ENCODE measurements at places on chromosomes 1 and 21. TPM values are rescaled to one million over a fixed set of nuclear protein-coding genes. Genes with fewer than 3 reads are reported as not detected.
A peak's percentile ranks its signal among the peaks of the same experiment; 100 is the strongest.

DNA sequence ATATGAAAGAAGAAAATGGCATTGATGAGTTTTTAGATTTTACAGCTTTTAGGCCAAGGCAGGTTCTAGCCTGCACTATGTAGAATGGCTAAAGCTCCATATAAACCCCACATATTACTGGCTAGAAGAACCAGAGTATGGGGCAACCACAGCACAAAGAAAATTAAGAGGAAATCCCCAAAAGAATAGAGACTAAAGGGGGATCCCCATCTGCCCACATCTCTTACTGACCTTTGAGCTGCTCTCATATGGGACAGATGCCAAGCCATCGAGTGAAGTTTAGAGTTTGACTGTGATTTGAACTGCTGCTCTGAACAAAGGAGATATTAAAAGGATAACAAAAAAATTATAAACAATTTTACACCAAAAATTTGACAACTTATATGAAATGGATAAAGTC is 102.2 kb upstream of the HAO2 start:
- H3K4me3 ChIP-seq = no peak overlapping the region
- no peaks in the 10 kb centered on the region for H3K36me3 ChIP-seq
- DNase-seq = peak; percentile 48

DNA sequence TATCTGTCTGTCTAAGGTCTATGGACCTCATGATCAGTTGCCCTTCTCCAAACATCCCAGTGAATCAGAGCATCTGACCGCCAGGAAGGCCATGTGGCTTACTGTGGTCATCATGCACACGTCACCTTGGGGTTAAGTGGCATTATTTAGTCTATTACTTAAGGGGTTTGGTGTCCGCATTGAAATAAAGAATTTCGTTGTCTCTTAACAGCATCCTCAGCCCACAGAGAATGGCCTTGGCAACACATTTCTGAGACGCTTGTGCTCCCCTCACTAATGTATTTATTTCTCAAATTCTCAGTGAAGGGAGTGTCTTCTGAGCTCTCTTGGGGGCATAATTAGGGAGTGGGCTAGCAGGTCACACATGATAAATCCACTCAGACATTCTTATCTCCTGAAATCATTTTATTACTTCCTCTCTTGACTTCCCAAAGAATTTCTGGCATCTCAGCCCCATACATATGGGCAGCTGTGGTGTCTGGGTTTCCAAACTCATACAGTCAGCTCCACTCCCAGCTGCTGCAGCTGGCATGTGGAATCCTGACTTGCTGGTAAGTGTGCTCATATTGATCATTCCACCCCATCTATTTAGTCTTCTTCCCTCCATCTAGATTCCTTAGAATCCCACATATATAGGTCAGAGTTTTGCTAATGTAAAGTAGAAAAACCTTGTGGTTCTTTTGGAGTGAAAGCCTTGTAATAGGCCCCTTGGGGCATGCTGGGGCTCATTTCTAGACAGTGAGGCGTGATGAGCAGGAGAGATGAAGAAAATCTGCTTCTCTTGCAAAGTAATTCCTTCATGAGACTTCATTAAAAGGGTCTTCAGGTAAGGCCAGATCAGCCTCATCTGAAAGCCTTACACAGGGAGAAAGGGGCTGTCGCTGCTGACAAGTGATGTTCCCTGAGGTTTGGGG is 110.5 kb downstream of the HHAT start:
- H3K4me1 ChIP-seq = no peaks in the 10 kb centered on the region
- DNase-seq = no peak
- H3K27me3 ChIP-seq = no peaks in the 10 kb centered on the region
- no peak overlapping the region for H3K4me3 ChIP-seq
- no peak overlapping the region for H3K27ac ChIP-seq
- H3K36me3 ChIP-seq = no peaks in the 10 kb centered on the region

DNA sequence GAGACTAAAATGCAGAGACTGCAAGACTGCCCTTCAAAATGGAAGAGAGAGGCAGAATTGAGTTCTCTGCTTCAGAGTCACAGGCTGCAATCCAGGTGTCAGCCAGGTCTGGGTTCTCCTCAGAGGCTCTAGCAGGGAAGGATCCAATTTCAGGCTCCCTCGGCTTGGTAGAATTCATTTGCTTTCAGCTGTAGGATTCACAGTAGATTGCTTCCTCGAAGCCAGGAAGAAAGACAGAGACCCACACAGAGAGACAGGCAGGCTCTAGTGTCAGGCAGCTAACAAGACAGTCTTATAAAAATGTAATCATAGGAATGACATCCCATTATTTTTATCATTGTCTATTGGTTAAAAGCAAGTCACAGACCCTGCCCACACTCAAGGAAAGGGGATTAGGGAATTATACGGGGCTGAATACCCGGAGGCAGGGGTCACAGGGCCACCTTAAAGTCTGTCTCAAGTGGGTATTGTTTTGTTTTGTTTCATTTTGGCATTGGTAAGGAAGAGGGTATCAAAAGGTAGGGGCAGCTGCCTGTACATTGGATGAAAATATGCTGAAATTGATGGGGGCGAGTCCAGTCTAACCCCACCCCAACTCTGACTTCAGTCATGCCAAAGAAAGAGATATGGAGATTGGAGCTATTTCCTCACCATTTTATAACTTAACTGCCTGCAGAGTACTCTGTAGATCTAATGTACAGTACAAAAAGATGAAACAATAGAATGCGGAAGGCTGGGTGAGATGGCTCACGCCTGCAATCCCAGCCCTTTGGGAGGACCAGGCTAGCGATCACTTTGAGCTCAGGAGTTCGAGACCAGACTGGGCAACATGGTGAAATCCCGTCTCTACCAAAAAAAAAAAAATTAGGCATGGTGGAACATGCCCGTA is 9.5 kb upstream of the TBCE start:
- no peak overlapping the region for H3K27ac ChIP-seq
- peaks cover 2% of the 10 kb centered on the region for H3K27me3 ChIP-seq
- DNase-seq = no peak
- no peaks in the 10 kb centered on the region for H3K36me3 ChIP-seq
- H3K4me3 ChIP-seq = no peak overlapping the region

DNA sequence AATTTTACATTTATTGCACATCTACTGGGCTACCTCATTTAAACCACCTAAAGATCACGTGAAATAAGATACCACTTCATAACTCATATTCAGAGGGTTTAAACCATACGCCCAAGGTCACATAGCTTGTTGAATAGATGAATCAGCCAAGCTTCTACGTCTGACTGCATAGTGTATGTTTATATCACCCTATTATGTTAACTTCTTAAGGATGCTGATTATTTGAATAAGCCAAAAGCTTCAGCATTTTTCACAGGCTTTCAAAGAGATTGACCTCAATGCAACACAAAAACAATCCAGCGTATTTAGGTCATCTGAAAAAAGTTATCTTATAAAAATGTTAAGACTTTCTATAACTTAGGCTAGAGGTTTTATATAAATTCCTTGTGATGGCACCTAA is 373.8 kb downstream of the TGFB2 start:
- no peak for DNase-seq
- no peaks in the 10 kb centered on the region for H3K36me3 ChIP-seq
- no peaks in the 10 kb centered on the region for H3K27me3 ChIP-seq

- DNase-seq = no peak
- no peak overlapping the region for H3K27ac ChIP-seq
- no peaks in the 10 kb centered on the region for H3K4me1 ChIP-seq
- H3K27me3 ChIP-seq = no peaks in the 10 kb centered on the region
Observed at GRCh38 chr21:46308431-46308830, 15.2 kb downstream of the C21orf58 start.

Gene COL6A2
- total RNA-seq = 25.3 TPM

Gene RNF186
- not detected for total RNA-seq
